ENCODE measurements at places on chromosomes 2 and 18. TPM values are rescaled to one million over a fixed set of nuclear protein-coding genes. Genes with fewer than 3 reads are reported as not detected.

The LINC00305 gene
- not detected for total RNA-seq

The TRIM43 gene
- not detected for total RNA-seq

The LOXL3 gene
- 5.9 TPM for total RNA-seq

The CD8B2 gene
- total RNA-seq: not detected

The UGT1A8 gene
- total RNA-seq: 0.26 TPM

The C2orf15 gene
- 4.8 TPM for total RNA-seq

The PIGN gene
- total RNA-seq: 62.5 TPM

The PCARE gene
- not detected for total RNA-seq

The ATP6V1B1 gene
- 1.4 TPM for total RNA-seq

The LYPD6 gene
- 6.3 TPM for total RNA-seq

The KCNS3 gene
- total RNA-seq: 45.9 TPM

- H3K36me3 ChIP-seq: no peaks in the 10 kb centered on the region
- H3K4me1 ChIP-seq: peaks cover 7% of the 10 kb centered on the region
- peak; percentile 50 for DNase-seq
- H3K27ac ChIP-seq: no peak overlapping the region
- no peaks in the 10 kb centered on the region for H3K27me3 ChIP-seq
Measured at GRCh38 chr18:56443166-56443907, 195.1 kb downstream of the TXNL1 start.

DNA sequence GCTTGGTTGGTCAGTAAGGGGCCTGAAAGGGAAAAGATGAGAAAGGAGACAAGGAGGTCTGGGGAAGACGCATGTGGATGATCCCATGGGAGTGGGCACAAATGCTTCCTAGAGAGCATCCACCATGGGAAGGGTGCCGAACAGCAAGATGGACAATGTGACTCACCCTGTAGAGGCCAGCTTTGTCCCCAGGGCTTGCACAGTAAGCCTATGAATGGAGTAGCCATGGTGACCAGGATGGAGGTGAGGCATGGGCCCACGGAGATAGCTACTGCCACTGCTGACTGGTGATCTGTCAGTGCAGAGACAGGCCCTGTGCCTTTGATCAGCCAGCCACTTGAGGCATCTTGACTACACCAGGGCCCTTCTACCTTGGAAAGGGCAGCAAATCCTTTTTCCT is 172.6 kb downstream of the HAUS1 start:
- no peak for DNase-seq
- no peak overlapping the region for H3K27ac ChIP-seq
- H3K27me3 ChIP-seq: no peaks in the 10 kb centered on the region
- no peak overlapping the region for H3K4me3 ChIP-seq
- H3K4me1 ChIP-seq: peaks cover 3% of the 10 kb centered on the region

GRCh38 chr2:62136956-62137830 is 58.7 kb upstream of the B3GNT2 start:
- no peak overlapping the region for H3K4me3 ChIP-seq
- peaks cover 4% of the 10 kb centered on the region for H3K4me1 ChIP-seq
- H3K36me3 ChIP-seq: peaks cover 3% of the 10 kb centered on the region
- H3K27me3 ChIP-seq: no peaks in the 10 kb centered on the region

GRCh38 chr18:54284981-54285785 is 15.9 kb downstream of the POLI start:
- H3K4me3 ChIP-seq: no peak overlapping the region
- no peak overlapping the region for H3K27ac ChIP-seq
- DNase-seq: no peak
- peaks cover 19% of the 10 kb centered on the region for H3K36me3 ChIP-seq
- no peaks in the 10 kb centered on the region for H3K4me1 ChIP-seq
- H3K27me3 ChIP-seq: no peaks in the 10 kb centered on the region

GRCh38 chr18:34399892-34400291 is 175.2 kb upstream of the NOL4 start:
- no peak for DNase-seq
- no peaks in the 10 kb centered on the region for H3K4me1 ChIP-seq
- H3K27me3 ChIP-seq: no peaks in the 10 kb centered on the region
- H3K27ac ChIP-seq: no peak overlapping the region

- H3K27me3 ChIP-seq: no peaks in the 10 kb centered on the region
- no peak overlapping the region for H3K4me3 ChIP-seq
- no peak for DNase-seq
Measured at GRCh38 chr2:188449561-188449960, 157.9 kb downstream of the GULP1 start.

DNA sequence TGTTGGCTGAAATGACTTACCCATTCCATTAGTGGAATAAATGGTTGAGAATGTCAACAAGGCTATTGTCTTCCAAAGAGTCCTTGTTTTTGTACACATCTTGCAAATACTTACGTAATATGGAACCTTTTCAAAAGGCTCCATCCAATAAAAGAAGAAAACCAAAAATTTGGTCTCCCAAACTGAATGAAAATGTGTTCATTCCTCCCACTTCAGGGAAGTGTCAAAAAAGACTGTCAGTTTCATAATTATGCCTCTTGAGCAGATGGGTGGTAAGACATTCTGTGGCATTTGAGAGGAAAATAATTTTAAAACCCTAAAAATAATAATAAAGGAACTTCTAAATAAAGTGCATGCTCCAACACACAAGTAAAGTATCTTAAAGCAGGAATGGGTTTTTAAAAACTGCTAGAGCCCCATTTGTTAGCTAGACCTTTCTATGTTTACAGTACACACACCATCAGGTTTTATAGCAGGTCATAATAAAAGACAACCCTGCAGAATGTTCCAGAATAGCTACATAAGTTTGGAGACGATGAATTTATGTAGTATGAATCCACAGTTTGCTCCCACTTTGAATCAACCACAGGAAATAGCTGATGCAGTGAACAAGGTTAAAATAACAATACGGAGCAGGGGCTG is 843.7 kb downstream of the LRRTM4 start:
- H3K36me3 ChIP-seq: no peaks in the 10 kb centered on the region
- no peaks in the 10 kb centered on the region for H3K4me1 ChIP-seq
- H3K27me3 ChIP-seq: no peaks in the 10 kb centered on the region
- no peak overlapping the region for H3K4me3 ChIP-seq
- no peak overlapping the region for H3K27ac ChIP-seq

DNA sequence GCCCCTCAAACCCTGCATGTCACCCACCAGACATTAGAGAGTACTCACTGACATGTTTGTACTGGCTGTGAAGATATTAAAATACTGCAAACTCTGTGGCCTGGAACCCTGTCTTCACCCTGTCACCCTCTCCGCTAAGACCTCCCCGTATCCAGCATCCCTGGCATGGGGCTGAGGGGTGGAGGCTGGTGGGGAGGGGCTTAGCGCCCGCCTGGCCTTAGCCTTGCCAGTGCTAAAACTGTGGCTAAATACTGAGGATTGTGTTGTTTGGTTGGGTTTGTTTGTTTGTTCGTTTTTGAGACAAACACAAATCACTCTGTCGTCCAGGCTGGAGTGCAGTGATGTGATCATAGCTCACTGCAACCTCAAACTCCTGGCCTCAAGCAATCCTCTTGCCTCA is 1.8 kb downstream of the PSTPIP2 start:
- no peak overlapping the region for H3K4me3 ChIP-seq
- no peak overlapping the region for H3K27ac ChIP-seq
- DNase-seq: no peak
- no peaks in the 10 kb centered on the region for H3K27me3 ChIP-seq

- DNase-seq: peak; percentile 7
- H3K4me3 ChIP-seq: no peak overlapping the region
- no peaks in the 10 kb centered on the region for H3K27me3 ChIP-seq
- H3K36me3 ChIP-seq: no peaks in the 10 kb centered on the region
- no peaks in the 10 kb centered on the region for H3K4me1 ChIP-seq
- no peak overlapping the region for H3K27ac ChIP-seq
Measured at GRCh38 chr2:182649316-182649715, 66.7 kb upstream of the DNAJC10 start.

DNA sequence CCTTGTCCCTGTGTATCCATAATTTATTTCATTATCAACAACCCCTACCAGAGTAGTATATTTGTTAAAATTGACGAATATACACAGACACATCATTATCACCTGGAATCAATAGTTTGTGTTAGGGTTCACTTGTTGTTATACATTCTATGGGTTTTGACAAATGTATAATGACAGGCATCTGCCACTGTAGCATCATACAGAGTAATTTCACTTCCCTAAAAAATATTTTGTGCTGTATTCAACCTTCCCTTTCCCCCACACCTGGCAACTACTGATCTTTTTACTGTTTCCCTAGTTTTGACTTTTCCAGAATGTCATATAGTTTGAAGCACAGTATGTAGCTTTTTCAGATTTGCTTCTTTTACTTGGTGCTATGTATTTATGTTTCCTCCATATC is 132.0 kb downstream of the ZNF804A start:
- no peak for DNase-seq
- no peak overlapping the region for H3K4me3 ChIP-seq
- no peaks in the 10 kb centered on the region for H3K27me3 ChIP-seq
- H3K4me1 ChIP-seq: no peaks in the 10 kb centered on the region

DNA sequence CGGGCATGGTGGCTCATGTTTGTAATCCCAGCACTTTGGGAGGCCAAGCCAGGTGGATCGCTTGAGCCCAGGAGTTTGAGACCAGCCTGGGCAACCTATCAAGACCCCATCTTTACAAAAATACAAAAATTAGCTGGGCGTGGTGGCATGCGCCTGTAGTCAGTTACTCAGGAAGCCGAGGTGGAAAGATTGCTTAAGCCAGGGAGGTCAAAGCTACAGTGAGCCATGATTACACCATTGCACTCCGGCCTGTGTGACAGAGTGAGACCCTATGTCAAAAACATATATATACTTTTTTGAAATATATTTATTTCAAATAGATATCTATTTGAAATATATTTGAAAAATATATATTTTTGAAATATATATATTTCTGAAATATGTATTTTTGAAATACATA is 10.9 kb downstream of the OSBPL1A start:
- no peak for DNase-seq
- no peaks in the 10 kb centered on the region for H3K36me3 ChIP-seq
- no peaks in the 10 kb centered on the region for H3K27me3 ChIP-seq
- H3K27ac ChIP-seq: no peak overlapping the region

- peaks cover 9% of the 10 kb centered on the region for H3K4me1 ChIP-seq
- H3K4me3 ChIP-seq: no peak overlapping the region
- no peaks in the 10 kb centered on the region for H3K27me3 ChIP-seq
- DNase-seq: no peak
Measured at GRCh38 chr2:8676921-8677645, 4.8 kb upstream of the ID2 start.

GRCh38 chr18:22829781-22830180 is 103.3 kb upstream of the RBBP8 start:
- no peak for DNase-seq
- no peaks in the 10 kb centered on the region for H3K36me3 ChIP-seq
- no peak overlapping the region for H3K4me3 ChIP-seq
- H3K27ac ChIP-seq: no peak overlapping the region
- no peaks in the 10 kb centered on the region for H3K4me1 ChIP-seq

DNA sequence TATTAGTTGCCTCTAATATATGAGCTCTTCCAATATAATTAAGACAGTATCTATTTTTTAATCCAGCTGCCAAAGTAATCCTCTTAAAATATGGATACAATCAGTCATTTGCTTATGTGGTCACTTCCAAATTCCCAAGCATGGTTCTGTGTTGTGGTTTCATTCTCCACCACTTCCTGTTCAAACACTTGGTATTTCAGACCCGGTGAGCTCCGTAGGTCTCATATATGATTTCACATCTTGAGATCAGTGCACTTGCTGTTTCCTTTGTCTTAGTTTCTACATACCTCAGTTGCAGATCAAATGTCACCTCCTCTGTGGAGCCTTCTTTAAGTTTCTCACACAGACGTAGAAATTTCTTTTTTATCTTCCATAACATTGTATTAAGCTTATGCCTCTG is 254.2 kb downstream of the KCNS3 start:
- peaks cover 15% of the 10 kb centered on the region for H3K4me1 ChIP-seq
- H3K27ac ChIP-seq: no peak overlapping the region
- no peaks in the 10 kb centered on the region for H3K36me3 ChIP-seq
- H3K4me3 ChIP-seq: no peak overlapping the region
- H3K27me3 ChIP-seq: no peaks in the 10 kb centered on the region

DNA sequence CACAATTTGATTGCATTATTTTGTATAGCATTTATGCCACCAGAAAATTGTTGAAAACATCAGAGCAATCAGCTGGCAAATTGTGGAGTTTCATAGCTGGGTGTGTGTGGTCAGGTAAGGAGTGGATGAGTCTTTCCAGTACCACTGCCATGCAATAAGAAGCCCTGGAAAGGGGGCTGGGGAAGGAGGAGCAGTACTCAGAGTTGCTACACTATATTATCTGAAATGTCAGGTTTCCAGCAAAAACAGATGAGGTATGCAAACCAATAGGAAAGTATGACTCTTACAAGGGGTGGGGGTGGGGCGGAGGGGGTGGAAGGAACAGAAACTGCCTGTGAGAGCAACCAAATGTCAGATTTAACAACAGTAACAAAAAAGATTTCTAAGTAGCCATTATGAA is 112.2 kb downstream of the SOS1 start:
- peaks cover 24% of the 10 kb centered on the region for H3K36me3 ChIP-seq
- no peak overlapping the region for H3K27ac ChIP-seq
- DNase-seq: no peak

GRCh38 chr2:220708366-220708765 is 863.7 kb downstream of the EPHA4 start:
- no peak overlapping the region for H3K27ac ChIP-seq
- no peaks in the 10 kb centered on the region for H3K27me3 ChIP-seq
- H3K4me3 ChIP-seq: no peak overlapping the region
- DNase-seq: no peak
- H3K4me1 ChIP-seq: no peaks in the 10 kb centered on the region
- H3K36me3 ChIP-seq: no peaks in the 10 kb centered on the region

- no peak overlapping the region for H3K27ac ChIP-seq
- DNase-seq: no peak
- no peaks in the 10 kb centered on the region for H3K36me3 ChIP-seq
- H3K4me3 ChIP-seq: no peak overlapping the region
- H3K27me3 ChIP-seq: no peaks in the 10 kb centered on the region
Measured at GRCh38 chr2:129004485-129004884, 685.8 kb upstream of the HS6ST1 start.

DNA sequence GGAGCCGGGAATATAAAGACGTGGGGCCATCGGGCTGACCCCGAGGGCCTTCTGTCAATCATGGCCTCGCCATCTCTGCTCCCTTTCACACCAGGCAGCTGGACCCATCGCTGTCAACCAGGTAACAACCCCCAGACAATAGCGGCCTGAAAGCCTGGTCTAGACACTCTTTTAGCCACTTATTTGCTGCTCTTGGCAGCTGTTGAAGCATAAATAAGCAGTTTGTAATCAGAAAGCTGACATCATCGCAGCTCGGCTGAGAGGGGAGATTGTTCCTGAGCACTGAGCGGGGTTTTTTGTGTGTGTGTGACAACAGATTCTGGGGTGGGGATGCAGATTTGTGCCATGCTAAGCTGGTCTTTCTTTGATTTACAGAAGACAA is 423.6 kb upstream of the POU3F3 start:
- no peak overlapping the region for H3K4me3 ChIP-seq
- H3K27ac ChIP-seq: no peak overlapping the region
- H3K4me1 ChIP-seq: no peaks in the 10 kb centered on the region
- no peak for DNase-seq
- H3K36me3 ChIP-seq: no peaks in the 10 kb centered on the region
